ENCODE measurements at places on chromosomes 1 and 21.
A peak's percentile ranks its signal among the peaks of the same experiment; 100 is the strongest.

GRCh38 chr1:1419363-1419812, 1.7 kb downstream of the ANKRD65 start:
- DNase-seq = no peak

DNA sequence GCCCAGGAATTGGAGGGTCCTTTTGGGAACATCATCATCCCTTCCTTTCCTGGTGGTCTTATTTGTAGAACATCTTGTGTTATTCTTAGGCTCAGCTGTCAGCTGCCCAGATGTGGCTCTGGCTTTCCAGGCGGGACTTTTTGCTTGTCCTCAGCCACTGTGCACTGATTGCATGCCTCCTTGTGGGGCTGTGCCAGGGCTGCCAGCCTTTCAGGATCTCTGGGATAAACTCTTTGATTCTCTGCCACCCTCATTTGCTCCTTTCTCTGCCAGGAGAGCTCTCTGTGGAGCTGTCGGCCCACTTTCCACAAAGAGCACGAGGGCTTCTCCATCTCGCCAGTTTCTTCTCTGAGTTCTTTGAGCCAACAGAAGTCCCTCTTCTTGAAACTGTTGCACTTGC, 63.1 kb downstream of the PTPRU start:
- no peak for DNase-seq

DNA sequence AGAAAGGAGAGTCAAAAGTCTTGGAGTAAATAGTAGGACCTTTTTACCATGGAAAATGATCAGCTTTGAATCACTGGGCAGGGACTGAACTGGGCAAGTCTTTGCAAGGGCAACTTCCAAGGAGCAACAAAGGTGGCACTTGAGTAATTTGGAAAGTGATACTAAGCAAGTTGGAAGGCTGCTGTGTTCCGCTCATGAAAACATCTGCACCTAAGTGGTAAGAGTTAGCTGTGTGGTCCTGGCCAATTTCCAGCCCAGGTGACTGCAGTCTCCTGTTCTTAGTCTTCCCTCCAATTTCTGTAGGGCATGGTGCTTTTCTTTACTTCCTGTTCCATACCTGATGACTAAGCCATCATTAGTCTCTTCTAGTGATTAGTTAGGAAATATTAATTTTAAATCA, 35.5 kb upstream of the PRDM2 start:
- DNase-seq = no peak

DNA sequence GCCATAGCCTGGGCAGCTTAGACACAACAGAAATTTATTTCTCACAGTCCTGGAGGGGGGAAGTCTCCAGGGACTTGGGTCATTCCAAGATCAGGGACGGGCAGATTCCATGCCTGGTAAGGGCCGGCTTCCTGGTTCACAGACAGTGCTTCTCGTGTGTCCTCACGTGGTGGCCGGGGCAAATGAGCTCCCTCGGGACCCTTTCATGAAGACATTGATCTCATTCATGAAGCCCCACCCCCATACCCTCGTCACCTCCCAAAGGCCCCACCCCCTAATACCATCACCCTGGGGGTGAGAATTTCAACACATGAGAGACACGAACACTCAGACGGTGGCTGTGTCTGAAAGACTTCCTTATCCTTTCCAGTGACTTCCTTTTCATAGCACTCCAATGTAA, 51.5 kb downstream of the ACOT7 start:
- no peak for DNase-seq

GRCh38 chr1:228810878-228811711, 75.8 kb downstream of the RHOU start:
- DNase-seq = no peak

GRCh38 chr1:31815307-31815645, 546 bp downstream of the SPOCD1 start:
- no peak for DNase-seq

- no peak for DNase-seq
These were observed 18.9 kb upstream of the IPP start for GRCh38 chr1:45769261-45769932.

DNA sequence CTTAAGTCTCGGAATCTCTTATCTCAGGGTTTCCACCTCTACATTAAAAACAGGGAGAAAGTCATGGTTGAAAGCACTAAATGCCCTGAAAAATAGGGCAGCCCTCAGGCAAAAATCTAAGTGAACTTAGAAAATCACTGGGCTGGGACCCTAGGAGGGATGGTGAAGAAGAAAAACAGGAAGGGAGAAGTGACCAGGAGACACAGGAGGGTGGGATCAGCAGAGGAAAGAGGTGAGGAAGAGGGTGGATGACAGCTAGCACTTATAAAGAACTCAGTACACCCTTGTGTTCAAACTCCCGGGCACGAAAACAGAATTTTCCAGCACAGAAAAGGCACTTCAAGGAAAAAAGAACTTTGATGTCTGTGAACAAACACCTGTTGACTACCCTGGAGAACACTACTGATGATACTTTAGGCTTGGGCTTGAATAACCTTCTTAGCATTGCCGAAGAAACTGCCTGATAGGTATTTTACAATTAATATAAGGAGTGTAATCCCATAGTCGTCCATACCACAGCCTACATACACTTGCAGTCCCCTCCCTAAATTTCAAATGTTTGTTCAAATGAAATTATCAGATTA, 2.0 kb downstream of the CHML start:
- no peak for DNase-seq

- no peak for DNase-seq
These were observed 3.1 kb downstream of the MORN1 start for GRCh38 chr1:2388004-2388913.

- peak; percentile 11 for DNase-seq
These were observed 70.3 kb upstream of the TINAGL1 start for GRCh38 chr1:31505911-31506497.

DNA sequence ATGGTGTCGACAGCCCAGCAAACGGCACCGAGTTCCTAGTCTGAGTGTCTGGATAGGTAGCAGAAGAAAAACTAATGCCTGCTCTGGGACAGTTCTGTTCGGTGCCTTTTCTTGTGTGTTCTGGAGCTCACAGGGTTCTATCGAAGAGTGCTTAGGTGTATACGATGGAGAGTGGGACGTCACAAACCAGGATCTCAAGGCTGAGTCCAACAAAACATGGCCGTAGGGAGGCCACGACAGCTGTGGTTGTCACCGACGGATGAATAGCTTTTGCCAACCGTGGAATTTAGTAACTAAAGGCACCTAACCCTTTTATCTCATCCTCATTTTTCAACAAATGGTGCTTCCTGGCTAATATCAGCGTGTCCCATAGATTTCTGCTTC, 635 bp upstream of the SYNJ1 start:
- DNase-seq = no peak

DNA sequence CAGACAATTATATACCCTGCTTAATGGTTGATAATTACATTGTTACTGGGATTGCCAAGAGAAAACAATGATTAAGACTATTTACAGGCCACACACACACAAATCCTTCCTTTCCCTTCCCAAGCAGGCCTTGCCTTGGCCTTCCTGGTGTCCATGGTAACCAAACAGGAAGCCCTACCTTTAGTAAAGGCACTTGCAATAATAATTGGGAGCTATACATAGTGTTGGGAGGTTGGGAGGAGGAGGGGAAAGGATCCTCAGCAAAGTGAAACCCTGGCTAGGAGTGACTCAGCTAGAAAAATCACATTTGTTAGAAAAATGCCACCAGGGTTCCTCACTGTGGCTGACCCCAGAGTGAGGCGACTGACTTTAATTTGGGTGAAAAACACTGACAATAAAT, 122.3 kb upstream of the ADAR start:
- DNase-seq = no peak

DNA sequence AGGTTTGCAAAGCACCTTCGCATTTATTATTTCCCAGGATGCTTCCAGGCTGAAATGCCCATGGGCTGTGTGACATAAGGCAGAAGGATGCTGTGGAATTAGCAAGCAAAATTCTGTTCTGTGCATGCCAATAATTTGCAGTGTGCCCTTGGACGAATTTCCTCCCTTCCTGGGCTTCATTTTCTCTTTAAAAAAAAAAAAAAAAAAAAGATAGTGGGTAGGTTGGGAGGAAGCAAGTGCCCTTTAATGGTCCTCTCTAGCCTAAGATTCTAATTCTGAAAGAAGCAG, 2.5 kb upstream of the ID3 start:
- DNase-seq = no peak

- DNase-seq = no peak
These were observed 227.3 kb upstream of the CSF3R start for GRCh38 chr1:36709869-36710481.

GRCh38 chr1:39832294-39832693, 43.6 kb upstream of the BMP8B start:
- DNase-seq = no peak

DNA sequence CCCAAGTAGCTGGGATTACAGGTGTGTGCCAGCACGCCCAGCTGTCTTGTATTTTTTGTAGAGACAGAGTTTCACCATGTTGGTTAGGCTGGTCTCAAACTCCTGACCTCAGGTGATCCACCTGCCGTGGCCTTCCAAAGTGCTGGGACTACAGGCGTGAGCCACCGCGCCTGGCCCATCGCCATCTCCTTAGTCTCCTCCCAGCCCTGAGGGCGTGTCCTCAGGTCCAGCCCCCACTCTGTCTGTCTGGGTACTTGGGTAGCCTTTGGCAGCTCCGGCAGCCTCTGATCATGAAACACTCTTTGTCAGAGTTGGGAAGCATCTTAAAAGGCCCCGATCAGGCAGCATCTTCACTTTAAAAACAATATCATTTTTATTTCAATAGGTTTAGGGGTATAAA, 90.3 kb upstream of the DISP3 start:
- no peak for DNase-seq

DNA sequence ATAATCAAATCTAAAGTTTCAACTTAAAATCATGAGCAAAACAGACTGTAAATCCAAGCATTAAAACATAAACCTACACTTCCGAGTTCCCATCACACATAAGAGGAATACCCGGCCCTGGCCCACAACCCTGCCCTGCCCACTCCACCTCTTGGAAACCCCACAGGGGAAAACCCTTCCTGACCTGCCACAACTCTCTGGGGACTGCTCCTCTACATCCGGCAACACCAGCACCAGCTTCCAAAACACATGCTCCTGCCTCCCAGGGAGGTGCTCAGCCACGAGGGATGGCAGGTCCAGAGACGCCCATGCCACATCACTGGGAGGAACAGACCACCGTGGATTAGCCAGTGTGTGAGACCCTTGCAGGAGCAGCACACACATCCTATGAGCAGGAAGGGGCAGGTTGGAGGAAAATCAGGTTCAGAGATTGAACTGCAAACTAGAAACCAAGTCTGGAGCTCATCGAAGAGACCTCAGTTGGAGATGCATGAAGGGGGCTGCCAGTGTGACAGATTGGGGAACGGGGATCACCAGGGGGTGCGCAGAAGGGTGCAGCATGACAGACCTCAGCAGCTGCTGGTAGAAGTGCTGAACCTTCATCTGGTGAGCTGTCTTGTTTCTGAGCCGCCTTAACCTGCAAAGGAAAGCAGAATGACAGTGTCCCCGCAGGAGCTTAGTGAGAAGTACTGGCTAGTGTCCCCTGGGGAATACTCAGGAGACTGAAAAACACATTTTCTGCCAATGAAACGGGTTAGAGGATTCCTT, 25.8 kb upstream of the LSS start:
- no peak for DNase-seq

DNA sequence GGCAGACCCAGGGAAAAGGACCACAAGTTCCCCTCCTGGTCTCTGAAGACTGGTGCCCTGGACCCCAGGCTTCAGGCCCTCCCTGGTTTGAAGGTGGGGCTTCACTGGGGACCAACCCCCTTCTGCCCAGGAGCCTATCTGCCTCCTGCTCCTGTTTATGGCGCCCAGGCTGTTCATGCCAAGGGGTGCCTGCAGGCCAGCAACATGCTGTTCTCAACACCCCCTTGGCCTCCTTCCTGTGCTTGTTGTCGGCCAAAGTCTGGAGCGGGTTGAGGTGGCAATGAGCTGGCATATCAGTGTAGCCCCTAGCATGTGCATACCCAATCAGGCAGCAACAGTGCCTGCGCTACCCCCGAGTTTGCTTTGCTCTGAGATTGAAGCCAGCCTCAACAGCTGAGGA, 46.3 kb downstream of the ATP6V1G3 start:
- DNase-seq = no peak

GRCh38 chr21:15446223-15446622, 283.6 kb upstream of the USP25 start:
- no peak for DNase-seq

GRCh38 chr1:205396967-205397616, 24.8 kb downstream of the LEMD1 start:
- DNase-seq = no peak

- no peak for DNase-seq
These were observed 39.6 kb downstream of the KCTD3 start for GRCh38 chr1:215606564-215607168.

- DNase-seq = no peak
These were observed 45.4 kb upstream of the ATP1B1 start for GRCh38 chr1:169060919-169061639.

DNA sequence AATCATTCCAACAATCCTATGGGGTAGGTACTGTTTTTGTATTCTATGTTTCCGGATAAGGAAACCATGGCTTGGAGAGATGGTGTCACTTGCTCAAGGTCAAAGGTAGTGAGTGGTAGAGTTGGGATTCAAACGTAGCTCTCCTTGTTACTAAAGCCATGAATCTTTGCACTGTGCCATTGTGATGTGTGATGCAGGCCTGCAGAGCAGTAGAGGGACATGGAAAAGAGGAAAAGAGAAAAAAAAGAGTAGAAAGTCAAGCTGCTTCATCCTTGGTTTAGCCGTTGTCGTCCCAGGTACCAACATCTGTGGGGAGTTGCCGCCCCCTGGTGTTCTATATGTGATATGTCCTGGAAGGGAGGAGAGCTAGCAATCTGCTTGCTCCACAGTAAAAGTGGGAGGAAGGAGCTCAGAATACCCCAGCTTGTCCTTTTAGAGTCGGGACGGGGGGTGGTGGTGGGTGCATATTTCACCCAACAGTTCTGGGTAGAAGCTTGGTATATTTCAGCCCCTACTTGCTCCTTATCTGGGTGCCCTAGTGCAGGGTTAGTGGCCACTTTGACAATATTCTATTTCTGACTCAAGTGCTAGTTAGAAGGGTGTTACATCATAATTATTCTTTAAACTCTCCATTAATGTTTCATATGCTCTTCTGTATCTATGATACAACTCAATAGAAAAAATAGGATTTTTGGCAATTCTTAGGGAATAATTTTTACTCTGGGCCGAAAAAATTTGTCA, 98.4 kb downstream of the EBNA1BP2 start:
- peak; percentile 33 for DNase-seq

DNA sequence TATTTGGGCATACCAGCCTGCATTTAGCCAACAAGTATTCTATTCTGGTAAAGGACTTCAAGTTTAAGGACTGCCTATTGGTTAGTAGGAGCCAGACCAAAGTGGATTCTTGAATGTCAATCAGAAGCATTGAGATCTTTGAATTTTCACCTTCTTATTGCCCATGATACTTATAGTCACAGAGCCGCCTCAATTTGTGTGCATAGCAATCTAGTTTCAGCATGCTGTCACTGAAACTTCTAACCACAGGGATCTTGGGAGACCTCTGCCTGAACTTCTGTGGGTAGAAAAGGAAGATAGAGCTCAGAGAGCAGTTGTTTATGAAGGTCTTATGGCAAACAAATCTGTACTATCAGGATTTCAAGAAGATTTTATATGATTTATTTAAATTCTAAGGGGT, 501.4 kb upstream of the USP24 start:
- DNase-seq = no peak
